ENCODE measurements at places on chromosomes 5 and 9.

- DNase-seq: no peak
Observed at GRCh38 chr9:68751556-68751955, 46.5 kb downstream of the PIP5K1B start.

DNA sequence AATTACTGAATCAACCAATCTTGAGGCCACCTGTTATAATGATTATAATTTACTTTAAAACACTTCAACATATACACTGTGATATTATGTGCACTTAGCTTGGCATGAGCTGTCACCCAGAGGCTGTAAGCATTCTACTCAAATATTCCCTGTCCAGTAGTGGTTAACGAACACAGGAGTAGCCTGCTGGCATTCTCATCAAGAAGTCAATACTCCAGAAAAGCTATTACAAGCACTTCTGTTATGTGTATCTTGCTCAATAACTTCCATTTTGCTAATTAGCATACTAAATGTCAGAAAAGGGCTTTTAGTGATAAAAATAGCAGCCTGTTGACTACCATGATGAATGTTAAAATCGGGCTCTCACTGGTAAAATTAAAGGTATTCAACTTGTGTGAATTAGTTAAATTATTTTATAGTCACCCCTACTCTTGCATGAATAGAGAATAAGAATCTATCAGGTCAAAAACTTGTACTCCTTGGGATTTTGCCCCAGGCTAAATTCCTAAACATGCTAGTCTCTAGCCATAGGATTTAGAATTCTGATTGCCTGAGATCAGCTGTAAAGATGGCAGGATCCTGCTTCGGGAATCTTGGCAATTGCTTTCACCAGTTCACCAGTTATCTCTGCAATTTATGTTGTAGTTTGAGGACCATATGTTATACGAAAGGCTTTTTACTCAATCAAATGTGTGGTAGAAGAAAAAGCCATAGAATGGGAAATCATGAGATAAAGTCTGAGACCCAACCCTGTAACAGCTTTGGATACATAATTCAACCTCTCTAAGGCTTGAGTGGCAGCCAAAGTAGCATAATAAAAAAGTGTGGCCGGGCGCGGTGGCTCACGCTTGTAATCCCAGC is 43.4 kb upstream of the PAM start:
- DNase-seq: no peak

GRCh38 chr9:88835038-88835466 is 156.2 kb upstream of the S1PR3 start:
- no peak for DNase-seq

- no peak for DNase-seq
Observed at GRCh38 chr5:140131967-140132409, 6.3 kb downstream of the IGIP start.

DNA sequence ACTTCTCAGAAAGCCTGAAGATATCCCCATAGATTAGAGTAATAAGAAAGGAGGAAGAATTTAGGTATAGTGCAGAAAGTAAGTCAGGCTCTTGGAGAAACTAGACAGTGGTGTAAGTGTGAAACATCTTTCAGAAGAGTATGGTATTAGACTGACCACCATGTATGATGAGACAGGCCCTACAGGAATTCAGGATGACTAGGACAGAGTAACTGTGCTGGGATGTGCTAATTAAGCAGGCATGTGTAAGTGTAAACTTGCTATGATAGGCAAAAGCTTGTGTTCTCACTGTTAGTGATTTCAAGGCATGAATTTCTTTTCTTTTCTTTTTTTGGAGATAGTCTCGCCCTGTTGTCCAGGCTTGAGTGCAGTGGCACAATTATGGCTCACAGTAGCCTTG is 70.8 kb downstream of the RAB24 start:
- no peak for DNase-seq

DNA sequence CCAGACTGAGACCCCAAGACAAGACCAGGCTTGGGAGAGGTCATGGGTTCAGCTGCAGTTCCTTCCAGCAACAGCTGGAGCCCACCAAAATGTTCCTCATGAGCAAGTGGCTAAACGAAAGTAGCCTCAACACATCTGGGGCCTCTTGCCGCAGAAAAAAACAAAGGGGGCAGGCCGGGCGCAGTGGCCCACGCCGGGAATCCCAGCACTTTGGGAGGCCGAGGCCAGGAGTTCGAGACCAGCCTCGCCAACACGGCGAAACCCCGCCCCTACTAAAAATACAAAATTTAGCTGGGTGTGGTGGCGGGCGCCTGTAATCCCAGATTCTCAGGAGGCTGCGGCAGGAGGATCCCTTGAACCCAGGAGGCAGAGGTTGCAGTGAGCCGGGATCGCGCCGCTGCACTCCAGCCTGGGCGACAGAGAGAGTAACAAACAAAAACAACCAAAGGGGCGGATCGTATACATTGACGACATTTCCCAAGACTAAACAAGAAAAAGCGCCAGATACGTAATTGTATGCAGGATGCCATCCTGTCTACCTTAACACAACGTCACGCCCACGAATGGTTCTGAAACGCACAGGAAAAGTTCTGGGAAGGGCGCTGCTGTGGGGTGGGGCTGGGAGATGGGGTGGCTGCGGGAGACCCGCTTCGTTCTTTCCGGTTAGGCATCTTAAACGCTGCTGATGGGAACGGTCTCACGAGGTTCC is 1.7 kb downstream of the INPP5E start:
- DNase-seq: no peak

DNA sequence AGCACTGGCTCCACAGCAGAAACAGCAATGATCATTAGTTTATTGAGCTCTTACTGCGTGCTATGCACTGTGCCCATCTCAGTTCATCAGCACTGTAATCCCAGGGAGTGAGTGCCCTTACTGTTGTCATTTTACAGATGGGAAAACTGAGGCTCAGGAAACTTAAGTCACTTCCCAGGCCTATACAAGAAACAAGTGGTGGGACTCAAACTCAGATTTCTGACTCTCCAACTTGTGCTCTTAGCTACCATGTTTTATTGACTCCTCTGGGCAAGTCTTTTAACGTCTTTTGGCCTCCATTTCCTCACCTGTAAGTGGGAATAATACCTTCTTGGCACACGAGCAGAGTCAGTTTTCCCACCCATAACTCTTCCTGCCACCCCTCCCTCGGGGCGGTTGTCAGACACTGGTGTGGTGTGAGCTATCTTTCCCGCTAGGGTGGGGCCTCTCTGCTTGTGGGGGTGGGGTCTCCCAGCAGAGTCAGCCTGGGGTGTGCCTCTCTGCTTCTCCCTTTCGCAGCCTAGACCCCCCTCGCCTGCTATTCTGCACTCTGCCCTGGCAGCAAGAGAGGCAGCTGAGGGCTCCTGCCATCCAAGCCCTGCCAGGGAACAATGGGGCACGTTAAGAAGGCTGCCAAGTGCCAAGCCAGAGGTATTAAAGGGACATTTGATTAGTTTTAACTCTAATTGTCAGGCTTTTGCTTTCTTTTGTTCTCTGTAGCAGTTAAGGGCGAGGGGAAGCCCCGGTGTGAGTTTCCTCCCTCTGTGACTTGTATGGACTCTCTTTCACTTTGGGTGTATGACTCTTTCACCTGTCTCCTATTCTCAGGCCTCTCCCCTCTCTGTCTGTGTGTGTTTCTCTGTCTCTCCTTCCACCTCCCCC is 12.1 kb downstream of the GALNT10 start:
- no peak for DNase-seq

- no peak for DNase-seq
Observed at GRCh38 chr9:24464319-24464951, 81.3 kb downstream of the IZUMO3 start.

GRCh38 chr5:64497386-64497785 is 8.4 kb upstream of the RGS7BP start:
- DNase-seq: no peak

DNA sequence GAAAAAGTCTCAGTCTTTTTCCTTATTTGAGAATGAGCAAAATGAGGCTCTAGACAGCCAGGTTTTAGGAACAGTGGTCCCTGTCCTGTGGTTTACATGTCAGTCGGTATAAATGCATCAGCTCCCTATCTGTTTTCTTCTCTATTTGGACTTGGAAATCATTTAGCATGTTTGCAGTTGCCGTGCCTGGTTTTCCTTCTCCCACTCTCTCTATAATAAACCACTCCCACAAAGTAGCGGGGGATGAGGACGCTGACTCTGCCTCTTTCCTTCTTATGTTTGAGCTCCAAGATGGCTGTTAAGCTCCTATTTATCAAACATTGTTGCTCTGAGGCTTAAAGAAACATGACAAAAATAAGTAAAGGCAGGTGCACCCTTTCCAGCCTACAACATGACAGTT is 57.2 kb upstream of the CTSL start:
- no peak for DNase-seq

- no peak for DNase-seq
Observed at GRCh38 chr9:132054024-132054423, 25.6 kb downstream of the MED27 start.

DNA sequence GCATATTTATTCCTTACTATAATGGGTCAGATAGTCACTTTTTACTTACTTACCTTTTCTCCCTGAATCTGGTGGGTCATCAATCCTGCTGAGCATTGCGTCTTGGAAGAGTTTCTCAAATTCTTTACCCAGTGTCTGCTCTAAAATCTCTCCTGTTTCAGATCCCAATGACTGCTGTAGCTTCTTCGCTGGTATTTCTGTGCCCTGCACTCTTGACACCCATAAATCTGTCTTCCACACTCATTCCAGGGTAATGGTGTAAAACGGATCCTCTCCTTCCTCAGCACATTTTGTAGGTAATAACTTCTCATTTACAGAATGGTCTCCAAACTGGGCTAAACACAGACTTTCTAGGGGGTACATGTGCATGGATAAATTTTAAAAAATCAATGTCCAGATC is 407.4 kb downstream of the DMAC1 start:
- DNase-seq: no peak

- DNase-seq: no peak
Observed at GRCh38 chr9:69215774-69216485, 41.9 kb downstream of the TJP2 start.

GRCh38 chr5:171785517-171785916 is at the start of gene SMIM23:
SMIM23 (plus strand) TSS chr5:171785817; CDS start chr5:171785872, 55 bp downstream.
- DNase-seq: no peak

- DNase-seq: peak; percentile 16
Observed at GRCh38 chr5:94288937-94289336, 329.5 kb downstream of the KIAA0825 start.
